ENCODE measurements at places on chromosomes 6 and 20.

GRCh38 chr6:159176913-159177312 lies 7.7 kb downstream of the FNDC1 start:
- DNase-seq: no peak

DNA sequence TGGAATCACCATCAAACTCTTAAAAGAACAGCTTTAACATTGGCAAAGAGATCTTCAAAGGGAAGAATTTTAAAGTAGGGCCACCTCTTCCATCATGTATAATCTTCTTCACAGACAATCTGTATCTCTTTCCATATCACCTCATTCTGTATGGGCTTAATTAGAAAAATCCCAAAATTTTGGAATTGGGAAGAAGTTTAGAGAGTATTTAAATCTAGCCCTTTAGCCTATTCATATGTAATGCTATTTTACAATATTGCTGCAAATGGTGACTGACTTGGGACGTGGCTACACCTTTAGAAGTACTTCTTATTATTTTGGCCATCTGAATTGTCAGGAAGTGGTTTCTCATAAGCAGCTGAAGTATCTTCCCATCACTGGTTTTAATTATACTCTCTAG lies 474.3 kb downstream of the RFPL4B start:
- DNase-seq: no peak

GRCh38 chr6:161168281-161168891 lies 105.5 kb downstream of the AGPAT4 start:
- no peak for DNase-seq

GRCh38 chr20:24735263-24735662 lies 213.8 kb upstream of the CST7 start:
- DNase-seq: no peak

GRCh38 chr20:18740726-18741125 lies 72.9 kb upstream of the SCP2D1 start:
- DNase-seq: no peak

DNA sequence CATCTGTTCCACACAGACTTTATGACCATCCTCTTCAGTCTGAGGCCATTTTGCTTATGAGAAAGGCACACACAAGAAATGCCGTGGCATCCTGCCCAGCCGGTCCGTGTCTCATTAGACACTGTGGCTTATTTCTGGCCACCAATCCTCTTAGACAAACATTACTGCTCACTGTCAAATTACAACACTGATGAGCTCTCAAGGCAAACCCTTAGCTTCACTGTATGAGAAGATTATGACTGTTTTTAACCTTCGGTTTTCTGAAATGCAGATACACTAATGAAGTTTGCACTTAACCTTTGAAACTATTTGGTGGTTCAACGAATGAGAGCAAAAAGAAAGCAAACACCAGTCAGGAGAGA lies 50.5 kb upstream of the DST start:
- DNase-seq: no peak

DNA sequence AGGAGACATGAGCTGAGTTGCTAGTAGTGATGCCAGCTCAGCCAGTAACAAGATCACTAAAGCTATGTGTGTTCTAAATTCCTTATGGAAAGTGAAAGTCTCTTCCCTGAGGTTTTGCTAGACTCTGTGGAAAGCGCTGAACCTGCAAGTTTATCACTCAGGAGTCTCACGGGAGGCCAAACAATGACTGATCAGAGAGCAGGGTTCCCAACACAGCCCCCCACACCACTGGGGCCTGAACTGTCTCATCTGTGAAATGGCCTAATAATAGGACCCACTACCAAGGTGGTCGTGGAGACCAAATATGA lies 19.9 kb downstream of the ACSS1 start:
- DNase-seq: no peak

DNA sequence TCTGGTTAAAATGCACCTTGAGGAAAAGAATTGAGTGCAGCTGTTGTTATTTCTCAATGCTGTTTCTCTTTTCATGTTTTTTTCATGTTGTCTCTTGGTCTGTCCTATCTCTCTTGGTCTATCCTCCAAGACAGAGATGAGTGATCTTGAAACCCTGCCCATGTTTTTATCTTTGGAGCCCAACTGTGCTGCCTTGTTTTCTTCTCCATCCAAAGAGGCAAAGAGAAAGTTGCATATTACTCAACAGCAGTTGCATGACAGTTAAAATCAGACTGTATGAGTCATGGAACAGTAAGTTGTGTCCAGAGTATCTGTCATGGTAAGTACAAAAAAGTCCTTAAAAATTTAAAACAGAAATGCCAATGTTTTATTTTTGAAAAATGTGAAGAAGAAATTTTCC lies 26.2 kb downstream of the BCAS1 start:
- no peak for DNase-seq

DNA sequence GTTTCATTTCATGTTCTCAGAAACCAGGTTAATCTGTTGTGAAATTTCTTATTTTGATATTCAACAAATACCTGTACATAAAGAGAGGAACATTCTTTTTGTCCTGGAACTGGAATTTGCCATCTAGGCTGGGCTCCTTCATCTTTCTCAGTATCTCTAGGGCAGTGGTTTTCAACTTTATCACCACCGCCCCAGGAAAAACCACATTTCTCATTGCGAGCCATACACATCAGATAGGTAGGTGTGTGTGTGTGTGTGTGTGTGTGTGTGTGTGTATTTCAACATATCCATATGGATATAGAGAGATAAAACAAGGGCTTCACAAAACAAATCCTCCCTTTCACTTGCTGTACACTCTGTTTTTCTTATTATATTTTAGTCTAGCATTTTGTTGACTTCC lies 24.1 kb downstream of the BFSP1 start:
- no peak for DNase-seq

GRCh38 chr20:58891086-58891717 lies 38.7 kb downstream of the GNAS start:
- DNase-seq: peak; percentile 74

DNA sequence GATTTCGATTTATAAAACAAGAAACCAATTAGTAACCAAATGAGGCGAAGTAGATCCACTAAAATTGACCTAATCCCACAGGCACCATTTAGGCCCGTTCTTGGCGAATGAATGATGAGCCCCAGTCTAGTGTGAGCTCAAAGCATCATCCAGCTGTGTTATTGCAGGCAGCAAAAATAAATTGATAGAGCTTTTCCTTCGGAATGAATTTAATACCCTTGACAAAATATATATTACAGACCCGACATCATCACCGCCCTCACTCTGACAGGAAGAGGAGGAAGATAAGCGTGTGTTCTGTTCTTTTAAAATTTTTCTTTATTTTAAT lies 7.8 kb downstream of the SIM1 start:
- DNase-seq: no peak

GRCh38 chr6:145012039-145012662 lies 723.2 kb downstream of the EPM2A start:
- no peak for DNase-seq

- DNase-seq: no peak
These were observed 14.4 kb downstream of the REPS1 start for GRCh38 chr6:138973466-138974153.

GRCh38 chr6:14930366-14930989 lies 315.4 kb upstream of the JARID2 start:
- DNase-seq: no peak

GRCh38 chr6:144149894-144150709 lies at the start of gene STX11:
STX11 (plus strand) TSS chr6:144150517; CDS start chr6:144186628, 36,111 bp downstream.
- DNase-seq: peak; percentile 79

DNA sequence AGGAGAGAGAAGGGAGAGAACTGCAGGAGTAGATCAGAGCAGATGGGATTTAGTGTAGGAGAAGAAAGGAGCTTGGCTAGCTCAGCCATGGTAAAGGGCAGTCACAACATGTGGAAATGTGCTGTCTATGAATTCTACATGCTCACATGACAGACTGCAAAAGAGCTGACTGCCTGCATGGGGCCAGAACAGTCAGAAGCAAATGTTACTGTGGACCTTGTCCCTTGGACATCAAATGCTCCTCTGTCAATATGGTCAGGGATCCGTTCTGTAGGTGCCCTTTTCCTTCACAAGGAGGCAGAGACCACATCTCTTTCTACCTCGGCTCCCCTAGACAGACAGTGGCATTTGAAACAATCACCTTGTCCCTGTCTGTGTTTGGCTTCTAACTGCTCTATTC lies 46.6 kb upstream of the HIVEP1 start:
- no peak for DNase-seq

- DNase-seq: no peak
These were observed 207.6 kb upstream of the FOXA2 start for GRCh38 chr20:22791877-22792525.

GRCh38 chr20:11917663-11918062 lies at the start of gene BTBD3:
BTBD3 (plus strand) TSS chr20:11917893; CDS start chr20:11918276, 383 bp downstream.
- DNase-seq: no peak

GRCh38 chr6:169339731-169340309 lies 86.2 kb upstream of the THBS2 start:
- no peak for DNase-seq

- no peak for DNase-seq
These were observed 129.4 kb downstream of the IBTK start for GRCh38 chr6:82118150-82118562.

GRCh38 chr20:10655720-10656669 lies 17.8 kb downstream of the JAG1 start:
- no peak for DNase-seq

DNA sequence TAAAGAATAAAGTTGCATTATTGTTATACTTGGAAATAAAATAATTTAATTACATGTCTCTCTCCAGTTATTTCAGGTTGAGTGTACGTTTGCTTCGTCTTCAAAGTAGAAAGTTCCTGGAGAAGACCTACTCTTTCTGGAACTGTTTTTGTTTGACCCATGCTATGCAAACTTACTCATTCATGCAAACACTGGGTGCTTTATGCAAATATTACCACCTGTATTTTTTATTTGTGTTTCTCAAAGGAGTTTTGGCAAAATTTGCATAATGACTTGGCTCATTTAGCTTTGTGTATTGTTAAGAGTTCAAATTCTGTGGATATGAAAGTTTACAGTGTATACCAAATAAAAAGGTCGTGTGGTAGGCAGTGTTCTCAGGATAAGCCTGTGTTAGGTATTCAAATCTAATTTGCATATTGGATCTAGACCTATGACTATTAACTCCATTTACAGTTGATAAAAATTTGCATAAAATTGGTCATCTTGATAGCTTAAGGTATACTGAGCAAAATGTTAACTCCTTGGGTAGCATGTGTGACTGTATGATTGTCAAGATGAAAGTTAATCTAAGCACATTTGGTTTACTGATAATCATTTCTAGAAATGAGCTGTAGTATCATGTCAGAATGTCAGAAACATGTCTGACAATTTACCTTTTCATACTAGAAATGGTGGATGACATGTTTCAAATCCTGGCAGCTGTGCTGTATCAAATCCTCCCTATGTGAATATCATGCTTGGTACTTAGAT lies 65.2 kb downstream of the CDKAL1 start:
- DNase-seq: no peak

DNA sequence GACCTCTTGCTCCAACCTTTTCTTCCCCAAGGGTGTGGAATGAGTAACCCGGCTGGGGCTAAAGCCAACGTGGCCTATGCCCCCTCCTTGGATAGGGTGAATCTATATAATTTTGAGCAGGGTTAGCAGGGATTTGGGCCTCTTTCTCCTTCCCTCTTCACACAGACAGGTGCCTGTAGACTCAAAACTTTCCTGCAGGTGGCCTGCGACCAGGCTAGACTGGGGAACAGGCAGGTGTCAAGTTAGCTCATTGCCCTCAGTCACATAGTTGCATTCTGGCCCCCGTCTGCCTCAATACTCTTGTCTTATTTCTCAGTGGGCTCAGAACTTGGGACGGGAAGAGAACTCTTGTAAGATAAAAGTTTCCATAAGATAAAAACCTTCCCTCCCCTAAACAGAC lies 243.0 kb downstream of the ATXN1 start:
- DNase-seq: no peak

DNA sequence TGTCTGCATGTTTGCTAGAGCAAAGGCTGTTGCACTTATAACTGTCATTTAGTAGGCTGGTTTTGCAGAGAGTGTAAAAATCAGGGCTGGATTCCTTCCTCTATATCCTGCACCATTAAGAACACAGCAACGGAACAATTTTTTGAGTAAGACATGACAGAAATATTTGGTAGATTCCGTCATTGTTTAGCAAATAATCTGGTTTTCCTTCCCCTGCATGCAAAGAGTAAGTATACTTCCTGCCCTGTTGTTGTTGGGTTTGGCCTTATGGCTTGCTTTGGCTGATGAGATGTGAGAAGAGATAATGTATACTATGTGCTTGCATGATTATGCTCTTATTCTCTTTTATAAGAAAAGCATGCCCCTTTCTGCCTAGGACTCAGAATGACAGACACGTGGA lies 23.8 kb downstream of the MANEA start:
- no peak for DNase-seq

- DNase-seq: no peak
These were observed 55.0 kb downstream of the BTBD9 start for GRCh38 chr6:38584731-38585130.

DNA sequence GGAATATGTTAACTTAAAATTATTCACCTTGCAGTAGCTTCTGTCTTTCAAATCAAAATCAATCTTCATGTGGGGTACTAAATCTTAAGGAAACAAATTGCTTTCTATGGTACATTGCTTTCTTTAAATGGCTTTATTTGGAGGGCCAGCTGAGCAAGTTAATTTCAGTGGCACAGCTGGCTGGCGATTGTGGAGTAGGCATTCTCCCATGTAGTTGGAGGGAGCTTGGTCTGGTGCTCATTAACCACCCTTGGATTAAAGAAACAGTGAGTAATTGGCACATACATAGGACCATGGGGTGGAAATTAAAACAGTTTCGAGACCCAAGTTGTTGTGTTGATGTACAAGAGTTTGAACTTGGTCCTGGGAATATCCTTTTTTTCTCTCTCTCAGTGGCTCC lies 201.3 kb upstream of the CHD6 start:
- DNase-seq: no peak

DNA sequence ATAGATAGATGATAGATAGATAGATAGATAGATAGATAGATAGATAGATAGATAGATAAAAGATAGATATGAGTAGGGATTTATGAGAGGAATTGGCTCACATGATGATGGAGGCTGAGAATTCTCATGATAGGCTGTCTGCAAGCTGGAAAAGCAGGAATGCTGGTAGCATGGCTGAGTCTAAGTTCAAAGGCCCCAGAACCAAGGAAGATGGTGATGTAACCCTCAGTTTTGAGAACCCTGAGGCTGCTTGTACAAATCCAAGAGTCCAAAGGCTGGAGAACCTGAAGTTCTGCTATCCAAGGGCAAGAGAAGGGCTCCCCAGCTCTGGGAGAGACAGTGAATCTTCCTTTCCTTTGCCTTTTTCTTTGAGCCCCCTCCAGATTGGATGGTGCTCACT lies 210.8 kb downstream of the RFPL4B start:
- DNase-seq: no peak

- no peak for DNase-seq
These were observed at the start of gene PLN for GRCh38 chr6:118548136-118548535. PLN (plus strand) TSS chr6:118548296; CDS start chr6:118558922, 10,626 bp downstream.

- DNase-seq: no peak
These were observed 417.0 kb upstream of the JAG1 start for GRCh38 chr20:11090751-11091150.

DNA sequence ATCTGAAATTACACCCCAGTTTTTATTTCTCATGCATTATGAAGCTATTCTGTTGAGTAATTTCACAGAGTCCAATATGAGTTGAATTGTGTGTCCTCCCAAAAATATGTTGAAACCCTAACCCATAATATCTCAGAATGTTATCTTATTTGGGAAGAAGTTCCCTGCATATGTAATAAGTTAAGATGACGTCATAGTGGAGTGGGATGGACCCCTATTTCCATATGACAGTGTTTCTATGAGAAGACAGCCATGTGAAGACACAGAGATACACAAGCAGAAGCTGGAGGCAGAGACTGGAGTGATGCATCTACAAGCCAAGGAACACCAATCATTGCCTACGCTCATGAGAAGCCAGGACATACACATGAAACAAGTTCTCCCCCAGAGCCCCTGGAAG lies 81.3 kb downstream of the RFPL4B start:
- DNase-seq: no peak
